Mammary microvascular endothelial cell (primary cell): ENCODE measurements at places on chromosomes 5 and 9. TPM values are rescaled to one million over a fixed set of nuclear protein-coding genes. Genes with fewer than 3 reads are reported as not detected.

SLC6A7 gene
- not detected in 2 replicates for total RNA-seq

WDR31 gene
- total RNA-seq: 0.79 and 0.80 TPM in 2 replicates

ACTBL2 gene
- 0.10 TPM in 1 of 2 replicates, not detected in the other for total RNA-seq

EIF4E1B gene
- total RNA-seq: not detected in 2 replicates

ITGA1 gene
- total RNA-seq: 12.7 and 21.5 TPM in 2 replicates

OLFM1 gene
- 2.1 and 4.7 TPM in 2 replicates for total RNA-seq

EQTN gene
- not detected in 2 replicates for total RNA-seq

LCN9 gene
- total RNA-seq: not detected in 2 replicates

SLU7 gene
- 34.7 and 41.4 TPM in 2 replicates for total RNA-seq

KLHL9 gene
- 25.3 and 26.6 TPM in 2 replicates for total RNA-seq
